ENCODE measurements at places on chromosomes 2 and 18.

- DNase-seq: no peak
Observed at GRCh38 chr2:106026271-106027190, 167.6 kb downstream of the UXS1 start.

DNA sequence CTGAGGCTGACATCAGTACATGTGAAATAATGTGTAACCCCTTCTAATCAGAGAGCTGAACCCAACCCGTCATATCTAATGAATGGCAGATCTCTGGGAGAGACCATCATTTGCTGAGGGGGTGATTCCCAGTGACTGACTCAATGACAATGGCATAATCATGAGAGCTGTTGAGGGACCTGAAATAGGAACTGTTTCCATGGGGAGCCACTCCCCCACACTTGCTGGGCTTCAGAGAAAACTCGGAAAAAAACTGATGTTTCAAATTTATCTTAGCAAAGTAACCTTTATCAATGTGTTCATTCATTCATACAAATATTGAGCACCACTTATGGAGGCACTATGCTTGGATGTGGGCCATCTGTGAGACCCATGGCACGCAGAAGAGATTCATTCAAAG is 93.4 kb upstream of the ZBTB14 start:
- DNase-seq: no peak

DNA sequence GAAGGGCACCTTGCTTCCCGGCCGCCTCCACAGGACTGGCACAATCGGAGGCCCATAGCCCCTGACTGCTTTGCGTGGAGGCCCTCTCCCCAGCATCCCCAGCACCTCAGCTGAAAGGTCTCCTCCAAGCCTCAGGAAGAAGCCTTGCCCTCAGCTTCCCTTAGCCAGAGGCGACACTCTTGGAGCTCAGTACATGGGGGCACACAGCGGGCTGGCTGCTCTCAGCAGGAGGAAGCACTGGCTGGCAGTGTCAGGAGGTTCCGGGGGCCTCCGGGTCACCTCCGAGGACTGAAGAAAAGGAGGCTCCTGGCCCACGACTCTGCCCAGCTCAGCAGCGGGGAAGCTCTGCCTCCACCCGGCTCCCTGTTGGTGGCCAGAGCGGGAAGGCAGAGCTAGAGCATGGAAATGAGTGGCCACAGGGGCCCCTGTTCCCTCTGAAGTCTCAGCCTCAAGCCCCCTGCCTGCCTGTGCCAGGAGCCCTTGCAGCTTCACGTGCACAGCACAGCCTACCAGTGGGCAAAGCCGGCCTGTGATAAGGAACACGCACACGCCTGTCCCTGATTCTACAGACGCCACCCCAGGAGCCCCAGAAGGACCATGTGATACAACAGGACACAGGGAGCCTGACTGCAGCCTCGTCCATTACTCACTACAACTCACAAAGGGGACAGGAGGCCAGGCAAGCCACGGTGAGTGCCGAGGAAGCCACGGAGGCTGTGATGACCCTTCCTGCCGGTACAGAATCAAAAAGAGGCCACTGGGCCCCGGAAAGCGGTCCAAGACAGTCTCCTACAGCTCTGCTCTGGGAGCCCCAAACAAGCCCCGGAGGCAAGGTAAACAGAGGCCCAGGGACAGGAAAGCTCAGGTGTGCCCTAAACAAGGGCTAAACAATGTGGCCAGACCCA is 15.5 kb downstream of the HDAC4 start:
- peak; percentile 12 for DNase-seq

GRCh38 chr2:128591861-128592822 is 273.5 kb upstream of the HS6ST1 start:
- no peak for DNase-seq

DNA sequence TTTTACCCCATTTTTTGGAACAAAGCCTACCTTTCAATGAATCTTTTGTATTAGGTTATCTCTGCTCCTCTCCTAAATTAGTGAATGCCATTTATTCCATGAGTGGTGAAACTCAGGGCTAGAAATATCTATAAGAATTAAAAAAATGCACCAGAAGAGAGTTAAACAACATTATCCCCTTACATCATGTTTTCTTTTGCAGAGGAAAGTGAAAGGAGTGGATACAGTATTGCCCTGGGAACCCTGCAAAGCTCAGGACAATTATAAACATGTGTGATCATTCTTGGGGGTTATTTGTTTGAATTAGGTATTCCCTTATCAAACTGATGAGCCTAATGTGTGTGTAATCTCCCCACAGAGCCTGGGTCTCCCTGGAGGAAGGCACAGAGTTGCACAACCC is 559.2 kb downstream of the RNF144A start:
- DNase-seq: no peak

DNA sequence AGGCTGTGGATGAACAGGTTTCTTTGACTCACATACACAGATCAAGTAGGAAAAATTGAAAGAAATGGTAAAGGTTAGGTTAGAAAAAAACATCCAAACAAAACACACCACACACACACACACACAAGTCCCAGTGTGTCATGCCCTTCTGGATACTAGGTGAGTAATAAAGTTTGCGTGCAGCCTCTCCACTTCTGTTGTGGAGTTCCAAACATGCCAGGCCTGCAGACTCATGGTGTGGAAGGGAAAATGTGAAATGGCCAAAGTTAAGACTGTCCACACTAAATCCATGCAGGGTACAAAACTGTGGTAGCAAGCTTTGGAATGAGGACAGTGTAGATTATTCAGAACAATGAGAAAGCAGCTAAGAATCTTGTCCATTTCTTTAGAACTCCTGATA is 114.6 kb downstream of the IKZF2 start:
- DNase-seq: no peak

DNA sequence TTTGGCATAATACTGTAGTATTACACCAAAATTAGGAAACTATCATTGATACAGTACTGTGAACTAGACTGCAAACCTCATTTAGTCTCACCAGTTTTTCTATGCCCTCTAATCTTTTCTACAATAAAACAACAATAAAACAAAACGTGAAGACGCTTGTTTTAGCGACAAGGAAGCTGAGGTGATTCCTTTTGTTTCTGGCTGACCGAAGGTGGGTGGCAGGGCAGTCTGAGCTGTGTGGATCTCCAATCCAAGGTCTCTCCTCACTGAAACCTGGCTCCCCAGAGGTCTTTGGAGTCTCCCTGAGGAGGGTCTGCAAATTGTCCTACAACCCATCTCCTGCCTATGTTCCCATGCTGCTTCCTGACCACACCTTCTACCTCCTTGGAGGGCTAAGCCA is 59.3 kb downstream of the ARMC9 start:
- no peak for DNase-seq

DNA sequence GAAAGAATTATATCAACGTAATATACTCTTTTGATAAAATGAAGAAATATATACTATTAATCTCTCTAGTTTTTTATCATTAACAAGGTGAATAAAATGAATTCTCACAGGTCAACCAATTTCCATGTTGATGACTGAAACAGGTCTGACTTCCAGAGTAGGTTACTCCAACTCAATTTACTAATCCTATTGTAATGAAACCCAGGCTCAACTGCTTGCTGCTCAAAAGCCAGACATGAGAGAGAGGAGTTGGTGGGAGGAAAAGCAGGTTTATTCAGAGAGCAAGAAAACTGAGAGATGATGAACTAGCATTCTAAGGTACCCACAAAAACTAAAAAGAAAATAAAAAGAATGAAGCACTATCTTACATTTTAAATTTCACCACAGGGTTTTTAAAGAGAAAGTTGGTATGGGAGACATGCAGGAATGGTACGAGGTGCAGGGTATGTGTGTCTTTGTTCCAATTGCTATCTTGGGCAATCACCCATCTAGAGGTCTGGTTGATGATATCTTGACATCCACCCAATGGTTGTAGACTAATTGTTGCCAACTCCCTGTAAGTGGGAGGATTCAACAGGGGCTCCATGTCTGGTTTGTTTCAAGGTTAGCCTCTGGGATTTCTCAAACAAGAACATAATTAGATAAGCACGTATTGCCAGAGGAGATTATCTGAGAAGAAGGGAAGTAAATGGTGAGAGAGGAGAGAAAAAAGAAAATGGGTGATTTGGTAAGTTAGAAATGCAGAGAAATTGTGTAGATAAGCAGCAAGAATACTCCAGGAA is 471.4 kb upstream of the REG3G start:
- no peak for DNase-seq

GRCh38 chr2:46010925-46011490 is 286.2 kb upstream of the EPAS1 start:
- DNase-seq: no peak

DNA sequence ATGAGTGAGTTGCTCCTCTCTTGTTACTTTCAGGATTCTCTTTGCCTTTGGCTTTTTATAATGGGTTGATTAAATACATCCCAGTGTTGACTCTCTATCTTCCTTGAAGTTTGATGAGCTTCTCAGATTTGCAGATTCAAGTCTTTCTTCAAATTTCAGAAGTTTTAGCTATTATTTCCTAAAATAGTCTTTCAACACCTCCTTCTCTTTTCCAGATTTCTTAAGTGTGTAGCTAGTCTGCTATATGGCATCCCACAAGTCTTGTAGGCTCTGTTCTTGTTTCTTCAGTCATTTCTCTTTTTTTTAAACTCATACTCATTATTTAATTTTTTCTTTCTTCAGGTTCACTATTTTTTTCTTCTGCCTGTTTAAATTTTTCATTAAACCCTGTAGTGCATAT is 287.7 kb upstream of the CNTNAP5 start:
- no peak for DNase-seq

DNA sequence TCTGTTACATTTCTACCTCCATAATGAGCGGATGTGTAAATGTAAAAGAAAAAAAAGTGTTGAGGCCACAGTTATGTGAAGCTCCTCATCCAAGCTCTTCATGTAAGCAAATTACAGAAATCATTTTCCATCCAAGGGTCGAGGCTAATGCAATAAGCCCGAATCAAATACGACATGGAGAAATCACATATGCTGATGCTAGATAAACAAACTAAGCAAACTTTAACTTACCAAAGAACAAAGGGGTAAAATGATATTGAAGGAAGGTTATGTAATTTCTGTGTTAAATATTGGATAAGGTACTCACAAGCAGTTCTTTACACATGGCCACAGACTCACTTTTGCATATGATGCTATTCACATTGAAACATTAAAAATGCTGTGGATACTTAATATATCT is 310.2 kb upstream of the ID2 start:
- DNase-seq: no peak

GRCh38 chr2:11680182-11680900 is 10.3 kb upstream of the NTSR2 start:
- DNase-seq: no peak

GRCh38 chr2:181458871-181459270 is 1.7 kb downstream of the ITGA4 start:
- no peak for DNase-seq

DNA sequence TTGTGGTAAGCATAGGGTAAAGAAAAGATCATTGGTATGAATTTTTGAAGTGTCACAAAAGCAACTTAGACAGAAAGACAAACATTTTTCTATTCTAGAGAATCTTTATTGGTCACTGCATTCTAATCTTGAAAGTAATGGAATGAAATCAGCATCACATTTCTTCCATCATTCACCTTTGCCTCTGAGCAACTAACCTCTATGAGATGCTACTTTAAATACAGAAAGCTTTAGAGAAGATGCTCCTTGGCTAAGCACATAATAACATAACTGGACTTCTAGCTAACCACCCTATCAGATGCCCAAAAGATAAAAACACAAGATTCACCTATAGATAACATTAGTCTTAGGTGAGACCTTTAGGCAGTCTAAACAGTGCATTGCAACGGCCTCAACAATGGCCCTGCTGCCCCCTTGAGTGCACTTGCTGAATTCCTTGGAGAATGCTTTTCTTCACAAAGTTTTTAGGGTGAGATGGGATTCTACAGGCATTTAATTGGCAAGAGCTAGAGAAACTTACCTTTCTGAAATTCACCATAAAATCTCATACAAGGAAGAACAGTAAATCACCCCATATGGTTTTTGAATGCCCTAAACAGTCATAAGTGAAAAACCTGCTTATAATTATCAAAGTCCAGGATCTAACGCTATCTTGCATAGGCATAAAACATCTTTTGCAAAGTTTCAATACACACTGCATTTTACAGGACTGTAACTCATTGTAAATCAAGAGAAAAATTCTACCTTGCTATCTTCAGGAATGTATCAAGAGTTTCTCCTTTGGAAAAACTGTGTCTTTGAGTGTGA is 791.3 kb upstream of the CHAC2 start:
- no peak for DNase-seq

All from activated CD8-positive, alpha-beta memory T cell treated with anti-CD3 and anti-CD28 coated beads, Interleukin-2, amount 50 U/mL, for 4 hours (primary cell).